ENCODE measurements at places on chromosomes 12 and 14.

DNA sequence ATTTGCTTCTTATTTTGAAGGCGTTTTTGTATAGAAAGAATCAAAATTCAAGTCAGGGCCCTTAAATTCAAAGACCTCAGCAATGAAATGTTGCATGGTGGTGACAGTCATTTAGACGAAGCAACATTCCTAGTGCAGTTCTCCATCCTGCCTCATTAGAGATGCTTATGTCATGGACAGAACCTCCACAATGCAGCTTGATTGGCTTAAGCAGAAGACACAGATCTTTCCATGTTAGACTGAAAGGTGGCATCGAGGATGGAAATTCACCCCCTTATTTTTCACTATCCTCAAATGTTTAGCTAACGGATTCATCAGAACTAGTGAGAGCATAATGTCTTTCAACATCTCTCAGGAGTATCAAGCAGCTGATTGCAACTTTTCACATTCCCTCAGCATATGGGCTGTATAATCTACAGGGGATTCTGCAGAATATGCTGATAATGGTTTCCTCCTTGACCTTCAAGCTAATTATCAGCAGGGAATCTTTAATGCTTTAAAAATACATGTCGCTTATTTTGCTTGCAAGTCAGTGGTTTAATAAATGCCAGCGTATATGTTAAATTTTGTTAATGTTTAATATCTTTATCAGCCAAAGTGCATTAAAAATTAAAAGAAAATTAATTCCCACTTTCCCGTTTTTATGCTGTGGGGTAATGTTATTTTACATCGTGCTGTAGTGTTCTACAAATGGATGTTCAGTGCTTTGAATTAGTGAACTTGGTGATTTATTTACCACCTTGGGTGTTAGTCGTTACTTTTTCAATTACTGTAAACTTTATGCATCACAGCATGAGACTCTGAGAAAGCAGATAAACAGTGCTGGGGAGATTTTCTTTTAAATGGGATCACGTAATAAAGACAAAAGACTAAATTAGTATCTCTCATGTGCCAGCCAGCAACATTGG lies 12.8 kb upstream of the NRDE2 start:
- no peak for DNase-seq

GRCh38 chr14:74620497-74620921 lies 8.5 kb upstream of the LTBP2 start:
- DNase-seq, result no peak

DNA sequence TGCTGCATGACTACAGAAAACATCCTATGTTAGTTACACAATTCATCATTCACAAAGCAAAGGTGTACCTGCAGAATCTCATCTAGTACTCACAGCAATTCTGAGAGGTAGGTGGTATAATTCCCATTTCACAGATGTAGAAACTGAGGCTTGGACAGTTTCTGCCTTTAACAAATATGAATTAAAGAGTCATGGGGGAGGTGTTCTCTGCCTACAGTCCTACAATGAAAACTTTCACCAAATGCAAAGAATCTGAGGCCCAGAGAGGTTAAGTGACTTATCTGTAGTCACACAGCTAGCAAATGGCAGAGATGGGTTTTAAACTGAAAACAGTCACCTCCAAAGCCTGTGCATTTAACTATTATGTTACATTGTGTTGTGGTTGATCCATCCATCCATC lies 171.6 kb upstream of the WSCD2 start:
- no peak for DNase-seq

DNA sequence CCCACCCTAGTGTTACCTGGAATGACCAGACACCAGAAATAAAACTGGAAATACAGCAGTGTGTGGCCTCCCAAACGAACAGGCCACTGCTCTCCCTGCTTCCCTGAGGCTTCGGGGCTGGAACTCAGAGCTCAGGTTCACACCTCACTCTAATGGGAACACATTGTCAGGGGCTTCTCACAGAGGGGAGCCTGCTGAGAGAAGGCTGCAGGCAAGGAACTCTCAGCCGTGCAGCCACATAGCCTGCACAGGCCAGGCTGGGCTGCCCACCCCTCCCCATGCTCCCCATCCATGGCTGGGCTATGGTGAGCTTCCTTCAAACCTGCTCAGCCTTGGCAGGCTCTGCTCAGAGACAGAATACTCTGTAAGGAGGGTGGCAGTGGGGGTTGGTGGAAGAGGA lies 302.5 kb downstream of the EMP1 start:
- DNase-seq, result no peak

- peak; percentile 22 for DNase-seq
These were observed 31.2 kb downstream of the TAS2R7 start for GRCh38 chr12:10771132-10771733.

GRCh38 chr14:72154645-72155378 lies 222.6 kb downstream of the RGS6 start:
- no peak for DNase-seq

DNA sequence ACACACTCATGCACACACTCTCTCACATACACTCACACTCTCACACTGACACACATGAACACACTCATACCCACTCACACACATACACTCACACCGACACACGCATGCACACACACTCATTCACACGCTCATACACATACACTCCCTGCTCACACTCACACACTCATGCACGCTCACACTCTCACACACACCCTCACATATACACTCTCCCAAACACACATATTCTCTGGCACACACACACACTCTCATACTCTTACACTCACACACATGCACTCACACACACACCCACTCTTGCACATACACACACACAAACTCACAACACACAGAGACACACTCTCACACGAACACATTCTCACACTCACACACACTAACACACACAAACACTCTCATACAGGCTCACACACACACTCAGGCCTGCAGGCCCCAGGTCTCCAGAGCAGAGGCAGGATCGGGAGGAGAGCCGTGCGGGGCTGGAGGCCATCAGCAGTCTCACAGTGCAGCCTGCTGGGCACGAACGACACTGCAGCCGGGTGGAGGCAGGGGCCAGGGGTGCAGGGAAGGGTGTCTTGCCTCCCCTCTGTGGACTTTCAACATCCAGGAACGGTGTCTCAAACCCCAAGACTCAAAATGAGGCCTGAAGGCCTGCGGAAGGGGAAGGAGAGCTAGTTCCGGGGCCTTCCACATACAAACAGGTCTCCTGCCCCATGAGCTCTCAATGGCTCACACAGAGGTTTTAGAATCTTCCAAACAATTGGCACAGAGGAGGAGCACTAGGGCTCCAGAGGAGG lies 148.7 kb downstream of the ANO2 start:
- peak; percentile 68 for DNase-seq
